ENCODE measurements at places on chromosomes 5 and 9. TPM values are rescaled to one million over a fixed set of nuclear protein-coding genes. Genes with fewer than 3 reads are reported as not detected.

GRCh38 chr5:95712347-95712958 lies 18.7 kb upstream of the RHOBTB3 start:
- no peak for DNase-seq

GRCh38 chr9:71796100-71796767 lies 27.9 kb upstream of the CEMIP2 start:
- DNase-seq: no peak

- no peak for DNase-seq
These were observed 3.3 kb downstream of the CYFIP2 start for GRCh38 chr5:157269165-157269671.

- no peak for DNase-seq
These were observed 100.3 kb upstream of the LMX1B start for GRCh38 chr9:126513159-126514036.

- no peak for DNase-seq
These were observed 14.1 kb upstream of the NUP214 start for GRCh38 chr9:131111186-131111853.

MARCOL gene
- not detected for total RNA-seq

SLC25A2 gene
- 2.2 TPM for total RNA-seq

Data from esophagus squamous epithelium (tissue), 5 donors.